Osteocyte (in vitro differentiated cells): ENCODE measurements at places on chromosomes 1 and 21. TPM values are rescaled to one million over a fixed set of nuclear protein-coding genes. Genes with fewer than 3 reads are reported as not detected.

Gene NOS1AP
- total RNA-seq, result 2.5 and 2.9 TPM in 2 replicates

Gene PGBD5
- total RNA-seq, result 1.0 and 1.1 TPM in 2 replicates

- no peak for DNase-seq
Measured at GRCh38 chr1:38153066-38153777, 106.6 kb upstream of the POU3F1 start.

DNA sequence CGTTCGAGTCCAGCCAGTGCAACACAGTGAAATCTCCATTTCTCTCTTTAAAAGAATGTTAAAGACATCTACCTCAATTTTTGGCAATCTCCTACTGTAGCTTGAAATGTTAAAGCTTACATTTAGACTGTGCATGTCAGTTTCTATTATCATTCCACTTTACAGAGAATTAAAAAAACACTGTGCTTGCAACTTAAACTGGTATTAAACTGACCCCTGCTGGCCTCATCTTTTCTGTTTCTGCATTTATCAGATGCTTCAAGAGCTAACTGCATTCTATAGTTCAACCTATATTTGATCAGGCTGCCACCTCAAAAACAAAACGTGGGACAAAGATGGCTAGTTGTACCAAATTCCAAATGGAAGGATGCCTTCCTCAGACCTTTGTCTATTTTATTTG lies 226.5 kb downstream of the SMYD3 start:
- no peak for DNase-seq

GRCh38 chr1:109796484-109797302 lies 33.0 kb upstream of the EPS8L3 start:
- DNase-seq, result no peak

Gene SLC2A5
- total RNA-seq, result 0.39 TPM in 1 of 2 replicates, not detected in the other

DNA sequence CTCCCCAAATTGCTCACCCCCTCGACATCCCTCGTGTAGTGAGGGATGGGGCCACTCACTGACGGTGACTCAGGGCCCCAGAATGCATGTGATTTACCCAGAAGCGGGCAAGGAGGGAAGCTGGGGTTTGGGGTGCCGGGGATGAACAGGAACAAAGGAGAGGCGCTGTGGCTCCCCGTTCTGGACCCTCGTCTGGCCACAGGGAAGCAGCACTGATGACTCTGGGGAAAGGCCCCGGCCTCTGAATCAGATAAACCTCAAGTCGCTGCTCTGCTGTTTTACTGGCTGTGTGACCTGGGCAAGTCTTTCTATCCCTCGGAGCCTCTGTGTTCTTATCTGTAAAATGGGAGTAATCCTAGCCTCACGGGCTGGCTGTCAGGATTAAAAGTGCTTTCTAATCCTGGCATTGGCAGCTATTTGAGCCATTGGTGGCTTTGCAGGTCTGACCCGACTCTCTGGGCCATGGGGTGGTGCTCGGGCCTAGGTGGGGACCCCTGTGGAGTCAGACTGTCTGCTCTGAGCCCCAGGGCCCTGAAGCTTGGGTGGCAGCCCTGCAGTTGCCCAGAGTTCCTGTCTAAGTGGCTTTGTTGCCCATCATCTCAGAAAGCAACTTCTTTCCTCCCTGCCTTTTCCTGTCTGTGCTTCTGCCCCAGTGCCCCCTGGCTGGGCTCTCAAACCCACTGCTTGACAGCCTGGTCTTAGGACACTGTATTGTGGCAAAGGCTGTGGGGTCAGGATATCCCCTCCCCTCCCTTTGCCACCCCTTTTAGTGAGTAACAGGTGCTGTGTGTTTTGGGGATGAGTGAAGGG lies 5.5 kb downstream of the TNFRSF1B start:
- no peak for DNase-seq

- DNase-seq, result no peak
Measured at GRCh38 chr1:154944401-154945159, 8.1 kb upstream of the PMVK start.

DNA sequence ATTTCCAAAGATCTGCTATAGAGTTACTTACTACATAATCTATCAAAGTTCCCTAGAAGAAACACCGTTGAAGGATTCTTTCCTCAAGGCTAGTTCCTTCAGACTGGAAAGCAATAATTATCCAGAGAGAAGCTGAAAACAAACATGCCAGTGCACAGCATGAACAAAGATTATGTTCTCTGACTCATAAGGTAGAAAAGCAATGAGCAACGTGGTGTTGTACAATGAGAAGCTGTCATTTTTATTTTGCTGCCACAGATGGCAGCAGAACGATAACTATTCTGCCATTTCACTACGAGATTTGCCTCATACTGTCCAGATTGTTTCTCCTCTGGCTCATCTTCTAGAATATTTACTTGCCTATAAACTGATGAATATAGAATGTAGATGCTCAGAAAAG lies 10.7 kb downstream of the EXTL2 start:
- DNase-seq, result no peak

Gene SESN2
- total RNA-seq, result 31.8 and 32.1 TPM in 2 replicates

GRCh38 chr1:29629814-29630516 lies 393.6 kb downstream of the PTPRU start:
- DNase-seq, result peak; percentile 74

- no peak for DNase-seq
Measured at GRCh38 chr1:169585181-169585580, 1.1 kb downstream of the F5 start.
